K562 (cell line): ENCODE measurements at places on chromosomes 3 and 15. TPM values are rescaled to one million over a fixed set of nuclear protein-coding genes. Genes with fewer than 3 reads are reported as not detected.

The CLRN1 gene
- not detected in 2 replicates for total RNA-seq

The SLC6A20 gene
- not detected in 2 replicates for total RNA-seq

The FILIP1L gene
- 1.6 TPM in 2 replicates for total RNA-seq

The LYZL4 gene
- total RNA-seq, result not detected in 2 replicates

The NMNAT3 gene
- total RNA-seq, result 6.8 and 7.1 TPM in 2 replicates

The CPLX3 gene
- not detected in 2 replicates for total RNA-seq

The SLC27A2 gene
- total RNA-seq, result 20.9 and 24.4 TPM in 2 replicates

The COL8A1 gene
- 0.07 and 0.16 TPM in 2 replicates for total RNA-seq

The CCDC66 gene
- 22.0 and 22.6 TPM in 2 replicates for total RNA-seq

The ALDH1A2 gene
- 393 and 398 TPM in 2 replicates for total RNA-seq

The ACAN gene
- total RNA-seq, result not detected in 2 replicates

The KLHL40 gene
- not detected in 2 replicates for total RNA-seq

The NEDD4 gene
- 21.6 and 22.1 TPM in 2 replicates for total RNA-seq

The IL20RB gene
- total RNA-seq, result 4.6 and 5.3 TPM in 2 replicates

The NEK10 gene
- total RNA-seq, result not detected in 2 replicates

The CHRD gene
- 0.63 and 1.3 TPM in 2 replicates for total RNA-seq

The NUDT16 gene
- total RNA-seq, result 11.1 and 11.2 TPM in 2 replicates

The RPS17 gene
- 2,376 and 2,708 TPM in 2 replicates for total RNA-seq

The EXD1 gene
- not detected in 2 replicates for total RNA-seq

The EPHA6 gene
- total RNA-seq, result not detected in 2 replicates

The COL6A5 gene
- total RNA-seq, result 4.9 and 5.6 TPM in 2 replicates

The SKOR1 gene
- 0.31 TPM in 2 replicates for total RNA-seq

The MKRN3 gene
- 26.0 and 26.2 TPM in 2 replicates for total RNA-seq

The PRRT3 gene
- total RNA-seq, result 1.9 and 2.2 TPM in 2 replicates

The SATB1 gene
- 0.67 and 0.75 TPM in 2 replicates for total RNA-seq

The ZFAND6 gene
- total RNA-seq, result 53.9 and 58.7 TPM in 2 replicates

The MYO9A gene
- total RNA-seq, result 9.4 and 10.6 TPM in 2 replicates

The SNTN gene
- total RNA-seq, result not detected in 2 replicates
